Mesothelial cell of epicardium (in vitro differentiated cells): ENCODE measurements at places on chromosomes 11 and 22.

- peaks cover 14% of the 10 kb centered on the region for H3K36me3 ChIP-seq
- DNase-seq = no peak
- H3K27me3 ChIP-seq = no peaks in the 10 kb centered on the region
- H3K27ac ChIP-seq = no peak overlapping the region
- no peak overlapping the region for H3K4me3 ChIP-seq
Measured at GRCh38 chr11:9126636-9127035, 35.2 kb upstream of the SCUBE2 start.

DNA sequence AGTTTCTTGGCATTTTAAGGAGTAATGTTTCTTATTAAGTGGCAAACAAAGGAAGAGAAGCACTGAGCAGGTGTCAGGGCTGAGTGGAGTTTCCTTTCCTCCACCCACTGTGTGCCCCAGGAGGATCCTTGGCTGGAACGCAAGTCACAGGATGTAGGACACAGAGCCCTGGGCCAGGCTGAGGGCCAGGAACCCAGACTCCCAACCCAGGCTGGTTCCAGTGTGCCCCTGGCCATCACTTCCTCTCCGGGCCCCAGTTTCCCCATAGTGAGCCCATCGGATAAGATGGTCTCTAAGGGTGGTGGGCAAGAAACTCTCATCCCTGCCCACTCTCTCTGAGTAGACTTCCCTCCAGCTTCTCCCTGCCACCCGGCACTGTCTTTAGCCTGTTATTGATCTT lies 45.3 kb downstream of the LMO1 start:
- H3K27me3 ChIP-seq = no peaks in the 10 kb centered on the region
- H3K4me3 ChIP-seq = no peak overlapping the region
- no peak for DNase-seq
- no peak overlapping the region for H3K27ac ChIP-seq
- no peaks in the 10 kb centered on the region for H3K36me3 ChIP-seq
- H3K4me1 ChIP-seq = peaks cover 5% of the 10 kb centered on the region

DNA sequence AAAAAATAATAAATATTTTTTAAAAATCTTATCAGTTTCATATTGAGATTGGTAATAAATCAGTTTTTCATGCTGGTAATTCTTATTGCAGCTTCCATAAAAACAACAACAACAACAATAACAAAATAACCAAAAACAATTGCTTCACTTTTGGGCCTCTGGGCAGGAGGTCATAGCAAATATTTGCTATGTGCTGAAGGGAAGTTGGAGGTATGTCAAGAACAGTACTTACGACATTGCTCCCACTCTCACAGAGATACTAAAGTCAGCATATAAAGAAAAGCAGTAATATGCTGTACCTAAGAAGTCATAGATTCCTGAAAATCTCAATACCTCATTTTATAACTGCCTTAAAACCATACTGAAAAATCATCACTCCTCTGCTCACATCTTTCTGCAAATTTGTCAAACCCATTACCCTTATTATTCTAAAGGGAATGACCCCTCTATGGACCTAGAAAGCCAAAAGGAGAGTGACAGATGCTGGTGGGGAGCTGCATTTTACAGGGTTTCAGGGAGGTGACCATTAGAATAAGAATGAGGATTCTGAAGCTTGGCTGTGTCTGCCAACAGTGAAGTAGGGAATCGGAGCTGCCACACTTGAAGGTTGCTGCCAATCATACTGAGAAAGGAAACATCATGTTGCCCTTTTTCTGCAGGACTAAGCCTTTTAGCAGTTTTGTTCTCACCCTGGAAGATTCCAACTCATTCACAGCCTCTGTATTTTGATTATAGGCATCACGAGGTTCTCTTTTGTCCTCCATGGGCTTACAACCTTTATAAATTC lies 742.9 kb downstream of the LRRC4C start:
- H3K4me3 ChIP-seq = no peak overlapping the region
- no peak overlapping the region for H3K27ac ChIP-seq
- DNase-seq = no peak

DNA sequence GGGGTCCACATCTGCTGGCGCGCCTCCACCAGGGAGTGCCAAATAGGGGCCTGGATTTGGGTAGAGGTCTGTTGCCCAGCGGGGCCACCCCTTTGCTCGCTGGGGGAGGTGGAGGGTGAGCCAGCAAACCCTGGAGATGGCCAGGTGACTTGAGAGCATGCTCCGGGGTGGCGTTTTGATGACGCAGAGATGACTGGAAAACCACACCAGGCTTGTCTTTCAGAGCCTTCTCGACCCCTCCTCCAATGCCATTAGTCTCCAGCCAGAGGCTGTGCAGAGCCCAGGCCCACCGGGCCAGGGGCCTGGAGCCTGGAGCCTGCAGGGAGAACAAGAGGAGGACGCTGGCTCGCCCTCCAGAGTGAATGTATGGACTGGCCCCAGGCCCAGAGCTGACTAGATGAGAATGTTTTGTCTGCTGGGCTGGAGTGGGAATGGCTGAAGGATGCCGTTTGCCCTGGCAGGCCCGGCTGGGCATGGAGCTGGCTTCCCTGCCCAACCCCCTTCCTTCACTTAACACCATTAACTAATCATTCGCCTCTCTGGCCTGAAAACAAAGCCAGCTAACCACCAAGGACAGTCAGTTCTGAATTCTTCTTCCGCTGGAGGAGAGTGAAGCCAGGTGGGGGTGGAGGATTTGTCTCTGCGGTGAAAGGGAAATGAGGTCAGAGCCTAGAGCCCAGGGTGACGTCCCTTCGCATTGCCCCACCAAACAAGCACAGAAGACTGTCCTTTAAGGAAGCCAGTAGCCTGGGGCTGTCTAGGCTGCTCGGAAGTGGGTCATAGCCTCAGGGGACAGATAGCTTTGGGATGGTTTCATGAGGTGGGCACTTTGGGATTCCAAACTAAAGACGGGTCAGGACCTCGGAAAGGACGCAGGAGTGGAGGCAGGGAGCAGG lies 1.6 kb upstream of the MCAM start:
- H3K36me3 ChIP-seq = no peaks in the 10 kb centered on the region
- peaks cover 39% of the 10 kb centered on the region for H3K4me1 ChIP-seq
- no peak for DNase-seq
- H3K27ac ChIP-seq = peak overlapping the region; percentile 15

GRCh38 chr11:18836417-18836816 lies 44.8 kb upstream of the PTPN5 start:
- H3K36me3 ChIP-seq = no peaks in the 10 kb centered on the region
- no peak overlapping the region for H3K27ac ChIP-seq
- no peaks in the 10 kb centered on the region for H3K4me1 ChIP-seq

GRCh38 chr11:30902929-30903328 lies 316.8 kb upstream of the MPPED2 start:
- H3K27ac ChIP-seq = no peak overlapping the region
- DNase-seq = no peak
- peaks cover 6% of the 10 kb centered on the region for H3K4me1 ChIP-seq
- no peaks in the 10 kb centered on the region for H3K27me3 ChIP-seq

DNA sequence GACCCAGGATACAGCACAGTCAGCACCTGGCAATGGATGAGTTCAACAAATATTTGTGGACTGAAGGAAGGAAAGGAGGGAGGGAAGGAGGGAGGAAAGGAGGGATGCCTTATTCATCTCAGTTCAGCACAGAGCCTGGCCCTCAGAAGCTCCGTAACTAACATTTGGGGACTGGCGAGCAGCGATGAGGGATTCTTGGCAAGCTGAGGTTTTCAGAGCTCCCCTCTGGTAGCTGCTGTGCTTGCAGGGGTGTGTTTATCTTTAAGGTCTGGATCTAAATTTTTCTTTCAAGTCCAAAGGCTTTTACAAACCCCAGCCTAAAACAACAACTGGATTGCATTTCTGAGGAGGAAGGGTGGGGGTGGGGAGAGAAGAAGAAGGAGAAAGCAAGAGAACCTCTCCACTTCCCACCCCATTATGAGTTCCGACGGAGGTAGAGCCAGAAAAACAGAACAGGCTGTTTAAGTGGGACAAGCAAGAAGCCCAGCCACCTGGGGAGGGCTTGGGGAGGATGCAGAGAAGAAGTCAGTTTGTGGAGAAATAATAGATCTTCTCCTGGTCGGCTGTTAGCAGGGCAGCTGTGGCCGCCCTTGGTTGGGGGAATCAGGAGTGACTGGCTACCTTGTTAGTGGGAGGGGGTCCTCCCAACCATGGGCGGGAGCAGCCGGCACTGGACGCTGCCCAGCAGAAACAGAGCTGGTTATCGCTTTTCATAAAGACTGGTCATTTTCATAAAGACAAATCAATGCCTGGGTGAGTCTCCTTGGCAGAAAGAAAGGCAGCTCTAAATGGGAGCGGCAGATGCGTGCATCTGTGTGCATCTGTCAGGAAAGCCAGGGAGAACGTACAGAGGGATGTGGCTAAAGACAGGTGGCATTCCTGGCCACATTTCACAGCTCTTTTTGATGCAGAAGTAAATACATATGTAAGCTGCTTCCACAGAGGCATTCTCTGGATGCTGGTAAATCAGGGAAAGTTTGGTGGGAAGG lies 78.0 kb downstream of the TSPAN18 start:
- H3K27me3 ChIP-seq = no peaks in the 10 kb centered on the region
- peaks cover 47% of the 10 kb centered on the region for H3K4me1 ChIP-seq
- peak overlapping the region; percentile 86 for H3K27ac ChIP-seq
- H3K36me3 ChIP-seq = no peaks in the 10 kb centered on the region

DNA sequence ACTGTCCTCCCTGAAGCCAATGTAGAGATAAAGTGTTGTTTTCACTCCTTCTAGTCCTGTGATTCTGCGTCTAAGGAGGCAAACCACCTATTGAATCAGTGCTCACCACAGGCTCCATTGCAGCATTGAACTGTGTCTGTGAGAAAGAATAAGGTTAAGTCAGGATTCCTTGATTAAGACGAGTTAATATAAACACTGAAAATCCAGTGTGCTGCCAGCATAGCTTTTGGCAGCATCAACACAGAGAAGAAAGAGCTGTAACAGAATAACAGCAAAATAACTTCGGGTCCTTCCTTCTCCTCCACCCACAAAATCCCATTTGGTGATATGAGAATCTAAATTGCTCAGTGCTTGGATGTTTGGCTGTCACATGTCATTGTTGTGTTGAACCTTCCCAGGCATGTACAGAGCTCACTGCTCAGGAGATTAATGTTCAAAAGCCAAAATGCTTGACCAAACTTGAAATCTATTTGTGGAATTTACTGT lies 185.2 kb upstream of the DDI1 start:
- H3K4me1 ChIP-seq = peaks cover 35% of the 10 kb centered on the region
- no peak overlapping the region for H3K4me3 ChIP-seq
- no peaks in the 10 kb centered on the region for H3K27me3 ChIP-seq
- H3K27ac ChIP-seq = peak overlapping the region; percentile 13
- H3K36me3 ChIP-seq = peaks cover 2% of the 10 kb centered on the region

DNA sequence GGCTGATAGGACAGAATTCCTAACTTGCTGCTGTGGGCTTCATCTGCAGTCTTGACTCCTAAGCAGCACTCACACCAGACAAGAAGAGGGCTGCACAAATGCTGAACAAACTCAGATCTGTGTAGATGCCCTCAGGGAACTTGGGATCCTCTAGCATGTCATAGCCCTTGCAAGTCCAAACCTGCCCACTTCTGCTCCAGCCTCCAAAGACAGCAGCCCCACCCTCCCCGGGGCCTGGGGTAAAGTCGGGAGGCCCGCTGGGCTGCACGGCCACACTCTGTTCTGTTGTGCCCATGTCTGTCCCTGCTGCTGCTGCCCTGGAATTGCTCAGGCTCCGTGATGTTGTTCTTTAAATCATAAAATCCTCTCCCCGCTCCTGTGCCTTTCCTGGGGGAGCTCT lies 28.3 kb downstream of the DRD2 start:
- H3K36me3 ChIP-seq = no peaks in the 10 kb centered on the region
- peaks cover 19% of the 10 kb centered on the region for H3K4me1 ChIP-seq
- peaks cover 5% of the 10 kb centered on the region for H3K27me3 ChIP-seq

GRCh38 chr11:10528121-10528520 lies 12.9 kb downstream of the RNF141 start:
- peak overlapping the region; percentile 45 for H3K27ac ChIP-seq
- peaks cover 5% of the 10 kb centered on the region for H3K4me1 ChIP-seq
- H3K27me3 ChIP-seq = no peaks in the 10 kb centered on the region
- H3K36me3 ChIP-seq = peaks cover 43% of the 10 kb centered on the region

GRCh38 chr11:115502636-115503082 lies 1.6 kb downstream of the CADM1 start:
- H3K27ac ChIP-seq = no peak overlapping the region
- DNase-seq = no peak
- H3K4me3 ChIP-seq = no peak overlapping the region
- H3K27me3 ChIP-seq = peaks cover 11% of the 10 kb centered on the region

DNA sequence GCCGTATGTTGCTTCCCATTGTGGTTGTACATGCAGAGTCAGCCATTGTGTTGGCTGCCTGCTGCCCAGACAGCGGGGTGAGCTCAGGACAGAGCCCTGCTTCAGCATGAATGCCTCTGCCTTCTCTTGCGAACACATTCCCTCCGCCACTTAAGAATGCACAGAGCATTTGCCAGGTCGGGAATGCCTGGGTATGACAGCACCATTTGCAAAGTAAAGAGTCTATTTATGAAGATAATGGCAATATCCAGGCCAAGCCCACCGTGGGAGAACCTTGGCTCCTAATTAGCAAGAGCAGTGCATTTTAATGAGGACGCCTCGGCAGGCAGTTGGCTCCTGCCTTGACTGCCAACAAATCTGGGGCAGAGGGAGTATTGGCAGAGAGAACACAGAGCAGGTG lies 62.5 kb upstream of the SORL1 start:
- H3K36me3 ChIP-seq = no peaks in the 10 kb centered on the region
- H3K4me1 ChIP-seq = peaks cover 2% of the 10 kb centered on the region
- no peak overlapping the region for H3K27ac ChIP-seq
- H3K4me3 ChIP-seq = no peak overlapping the region

- no peaks in the 10 kb centered on the region for H3K36me3 ChIP-seq
- H3K4me3 ChIP-seq = no peak overlapping the region
- no peaks in the 10 kb centered on the region for H3K27me3 ChIP-seq
- DNase-seq = no peak
- no peak overlapping the region for H3K27ac ChIP-seq
Measured at GRCh38 chr11:92129811-92130210, 94.8 kb upstream of the FAT3 start.

DNA sequence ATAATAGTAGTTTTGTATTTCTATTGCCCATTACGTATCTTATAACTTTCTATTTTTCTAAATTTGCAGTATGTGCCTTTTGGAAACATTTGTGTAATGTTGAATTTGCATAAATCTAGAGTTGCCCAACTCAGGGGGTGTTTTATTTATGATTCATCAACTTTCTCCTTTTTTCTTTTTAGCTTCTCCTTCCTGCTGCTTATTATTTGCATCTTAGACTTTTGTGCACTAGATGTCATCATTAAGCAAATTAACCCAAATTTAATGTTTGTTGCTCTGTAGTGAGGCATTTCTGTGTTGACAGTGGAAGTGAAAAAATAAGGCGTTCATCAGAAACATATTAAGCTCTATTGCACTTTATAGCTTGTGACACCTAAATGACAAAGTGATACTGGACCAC lies 56.2 kb upstream of the ZBED5 start:
- no peak for DNase-seq
- H3K36me3 ChIP-seq = peaks cover 16% of the 10 kb centered on the region
- no peak overlapping the region for H3K4me3 ChIP-seq
- H3K27ac ChIP-seq = no peak overlapping the region
- H3K4me1 ChIP-seq = peaks cover 21% of the 10 kb centered on the region

DNA sequence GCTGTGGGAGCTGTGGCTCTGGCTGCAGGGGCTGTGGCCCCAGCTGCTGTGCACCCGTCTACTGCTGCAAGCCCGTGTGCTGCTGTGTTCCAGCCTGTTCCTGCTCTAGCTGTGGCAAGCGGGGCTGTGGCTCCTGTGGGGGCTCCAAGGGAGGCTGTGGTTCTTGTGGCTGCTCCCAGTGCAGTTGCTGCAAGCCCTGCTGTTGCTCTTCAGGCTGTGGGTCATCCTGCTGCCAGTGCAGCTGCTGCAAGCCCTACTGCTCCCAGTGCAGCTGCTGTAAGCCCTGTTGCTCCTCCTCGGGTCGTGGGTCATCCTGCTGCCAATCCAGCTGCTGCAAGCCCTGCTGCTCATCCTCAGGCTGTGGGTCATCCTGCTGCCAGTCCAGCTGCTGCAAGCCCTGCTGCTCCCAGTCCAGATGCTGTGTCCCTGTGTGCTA lies 514 bp downstream of the KRTAP5-9 start:
- H3K27me3 ChIP-seq = peaks cover 22% of the 10 kb centered on the region
- no peak overlapping the region for H3K4me3 ChIP-seq
- no peak overlapping the region for H3K27ac ChIP-seq
- H3K36me3 ChIP-seq = no peaks in the 10 kb centered on the region
- no peak for DNase-seq
